ENCODE measurements at places on chromosomes 1 and 21.

- no peak for DNase-seq
These were observed 53.3 kb downstream of the SIK1 start for GRCh38 chr21:43373362-43374227.

DNA sequence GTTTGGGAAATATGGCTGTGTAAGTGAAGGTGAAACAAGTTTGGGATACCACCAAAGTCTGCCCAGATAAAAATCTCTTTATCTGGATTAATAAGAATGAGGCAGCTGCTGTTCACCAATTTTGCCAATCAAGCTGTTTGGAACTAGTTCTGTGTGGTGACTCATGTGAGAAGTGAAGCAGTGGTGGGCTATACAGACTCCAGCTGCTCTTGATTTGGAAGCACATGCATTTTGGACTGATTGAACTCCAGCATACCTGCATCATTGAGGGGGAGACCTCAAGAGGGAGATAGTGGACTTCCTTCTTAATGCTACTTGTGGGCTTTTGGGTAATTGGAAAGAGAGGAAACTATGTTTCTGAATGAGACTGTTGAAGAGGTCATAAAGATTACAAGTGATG is 99.2 kb upstream of the B3GALT2 start:
- no peak for DNase-seq

DNA sequence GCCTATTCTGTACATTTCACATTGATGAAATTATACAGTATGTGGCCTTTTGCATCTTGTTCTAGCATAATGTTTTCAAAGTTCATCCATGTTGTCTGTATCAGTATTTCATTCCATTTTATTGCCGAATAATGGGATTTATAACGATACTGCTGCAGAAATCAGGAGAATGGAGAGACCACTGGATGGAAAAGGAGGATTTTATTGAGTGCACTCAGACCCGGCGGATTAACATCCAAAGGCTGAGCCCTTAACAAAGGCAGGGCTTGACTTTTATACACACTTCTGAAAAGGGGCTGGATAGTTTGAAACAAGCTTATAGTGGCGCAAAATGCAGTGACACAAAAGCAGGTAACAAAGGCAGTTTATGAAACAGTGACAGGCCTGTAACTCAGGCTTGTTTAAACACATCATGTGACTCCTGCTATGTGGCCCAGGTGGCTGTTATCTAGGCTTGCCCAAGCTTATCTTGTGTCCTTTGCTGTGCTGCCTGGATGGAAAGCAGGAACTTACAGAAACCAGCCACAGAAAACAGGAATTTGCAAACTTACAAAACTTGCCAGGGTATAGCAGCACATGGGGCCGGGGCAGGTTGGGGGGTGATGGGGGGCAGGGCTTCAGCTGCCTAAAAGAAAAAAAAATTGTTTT is 32.8 kb upstream of the KCNJ15 start:
- DNase-seq, result peak; percentile 34

GRCh38 chr1:79657951-79658658 is 651.6 kb upstream of the ADGRL4 start:
- DNase-seq, result no peak

Data from hematopoietic multipotent progenitor cell treated with erythropoietin and hydrocortisone succinate and interleukin-3 and kit ligand, for 8 days (in vitro differentiated cells).